Lung (tissue), 17 donors: ENCODE measurements at places on chromosomes 7 and 10.

- DNase-seq = no peak
Measured at GRCh38 chr10:49151025-49151445, 17.2 kb upstream of the FAM170B start.

- DNase-seq = peak; percentile 84
Measured at GRCh38 chr7:28096713-28097112, 83.9 kb downstream of the JAZF1 start.

- no peak for DNase-seq
Measured at GRCh38 chr7:37141742-37142141, 306.9 kb downstream of the ELMO1 start.

DNA sequence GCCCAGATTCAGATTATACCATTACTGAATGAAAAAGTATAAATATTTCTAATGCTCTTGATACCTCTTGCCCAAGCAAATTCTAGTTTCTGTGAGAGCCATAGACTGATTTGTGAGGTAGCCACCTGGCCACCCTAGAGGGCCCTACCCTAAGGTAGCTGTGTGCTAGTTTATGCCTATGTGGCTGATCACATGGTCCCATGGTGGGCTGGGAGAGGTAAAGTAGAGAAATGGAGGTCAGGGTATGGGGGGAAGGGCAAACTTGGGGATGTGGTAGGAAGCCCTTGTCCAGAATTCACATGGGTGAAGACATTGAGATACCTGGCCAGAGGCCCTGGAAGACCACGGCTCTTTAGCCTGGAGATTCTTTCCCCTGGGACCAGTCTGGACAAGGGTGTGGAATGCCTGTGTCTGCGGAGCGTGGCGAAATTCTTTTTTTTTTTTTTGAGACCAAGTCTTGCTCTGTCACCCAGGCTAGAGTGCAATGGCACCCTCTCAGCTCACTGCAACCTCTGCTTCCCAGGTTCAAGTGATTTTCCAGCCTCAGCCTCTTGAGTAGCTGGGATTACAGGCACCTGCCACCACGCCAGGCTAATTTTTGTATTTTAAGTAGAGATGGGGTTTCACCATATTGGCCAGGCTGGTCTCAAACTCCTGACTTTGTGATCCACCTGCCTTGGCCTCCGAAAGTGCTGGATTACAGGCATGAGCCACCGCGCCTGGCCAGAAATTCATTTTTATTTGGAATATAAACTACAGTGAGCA, 639.4 kb downstream of the ACTR3B start:
- DNase-seq = no peak
